ENCODE measurements at places on chromosomes 4 and X.

- DNase-seq: no peak
These were observed 3.4 kb downstream of the HTT-AS start for GRCh38 chr4:3070709-3071500.

GRCh38 chr4:186743261-186743660, 19.6 kb upstream of the FAT1 start:
- DNase-seq: no peak

- no peak for DNase-seq
These were observed 89.4 kb downstream of the AMMECR1 start for GRCh38 chrX:110228453-110228852.

DNA sequence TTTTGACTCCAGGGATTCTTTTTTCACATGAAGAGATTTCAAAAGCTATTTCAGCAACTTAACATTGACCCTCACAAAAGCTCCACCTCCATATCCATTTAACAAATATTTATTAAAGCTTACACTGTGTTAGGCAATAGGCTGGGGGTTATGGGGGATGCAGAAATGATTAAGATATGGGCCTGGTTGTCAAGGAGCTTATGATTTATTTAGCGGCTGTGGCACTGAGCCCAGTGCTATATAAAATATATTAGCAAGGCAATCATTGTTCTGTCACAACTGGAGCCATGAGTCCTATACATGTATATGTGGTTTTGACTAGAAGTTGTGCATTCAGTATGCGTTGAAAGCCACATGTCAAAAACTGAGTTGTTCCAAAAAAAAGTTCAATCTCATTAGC, 131.1 kb downstream of the GPC3 start:
- DNase-seq: no peak

GRCh38 chrX:55794405-55794804, 76.9 kb downstream of the RRAGB start:
- no peak for DNase-seq

DNA sequence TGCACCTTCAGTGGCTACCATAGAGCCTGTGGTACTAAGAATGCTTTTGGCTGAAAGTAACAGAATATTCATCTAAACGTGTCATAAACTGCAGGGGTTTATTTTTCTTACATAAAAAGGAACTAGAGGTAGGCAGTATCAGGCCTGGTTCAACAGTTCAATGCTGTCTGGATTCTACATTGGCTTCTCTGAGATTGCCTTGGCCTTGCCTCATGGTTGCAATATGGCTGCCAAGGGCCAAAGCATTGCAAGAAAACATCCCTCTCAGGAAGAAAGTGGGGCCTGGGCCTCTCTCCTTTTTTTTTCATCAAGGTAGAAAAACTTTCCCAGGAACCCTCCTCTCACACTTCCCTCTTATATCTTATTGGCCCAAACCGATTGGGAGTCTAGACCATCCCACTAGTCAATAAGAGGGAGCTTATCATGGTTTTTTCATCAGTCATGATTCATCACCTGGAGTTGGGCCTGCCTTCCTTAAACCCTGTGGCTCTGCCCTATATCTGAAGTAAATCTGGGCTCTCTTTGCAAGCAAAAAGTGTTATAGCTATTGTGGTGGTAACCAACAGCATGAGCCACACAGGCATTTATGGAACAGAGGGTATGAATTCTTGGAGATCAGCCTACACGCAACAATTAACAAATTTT, 1.8 kb upstream of the DOCK11 start:
- no peak for DNase-seq

DNA sequence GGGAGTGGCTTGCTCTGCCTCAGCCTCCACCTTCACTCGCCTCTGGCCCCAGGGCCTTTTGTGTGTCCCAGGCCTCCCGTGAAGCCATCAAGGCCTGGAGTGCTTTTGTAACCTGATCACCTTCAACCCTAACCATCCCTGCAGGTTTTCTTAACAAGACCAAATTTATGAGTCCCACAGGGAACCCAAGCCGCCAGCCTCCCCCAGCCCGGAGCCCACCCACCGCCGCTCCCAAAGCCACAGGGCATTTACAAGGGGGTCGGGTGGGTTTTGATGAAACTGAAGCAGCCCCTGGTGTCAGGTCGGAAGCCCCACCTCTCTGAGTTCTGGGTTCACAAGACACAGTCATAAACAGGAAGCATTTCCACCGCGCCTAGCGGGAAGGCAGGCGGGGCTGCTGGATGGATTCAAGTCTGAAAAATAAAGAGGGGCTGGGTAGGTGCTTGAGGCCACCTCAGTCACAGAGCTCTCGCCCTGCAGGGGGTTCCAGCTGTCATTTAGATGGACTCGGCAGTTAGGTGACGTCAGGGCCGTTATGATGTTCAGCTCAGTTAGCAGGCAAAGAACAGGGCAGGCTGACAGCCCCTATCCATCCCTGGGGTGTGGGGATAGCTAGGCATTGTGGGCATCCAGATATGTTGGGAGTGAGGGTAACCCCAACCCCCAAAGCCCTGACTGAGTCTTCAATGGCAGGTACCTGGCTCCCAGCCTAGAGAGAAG, 128.5 kb downstream of the BCOR start:
- DNase-seq: no peak

- no peak for DNase-seq
These were observed 95.7 kb upstream of the IQCM start for GRCh38 chr4:149911354-149911753.

DNA sequence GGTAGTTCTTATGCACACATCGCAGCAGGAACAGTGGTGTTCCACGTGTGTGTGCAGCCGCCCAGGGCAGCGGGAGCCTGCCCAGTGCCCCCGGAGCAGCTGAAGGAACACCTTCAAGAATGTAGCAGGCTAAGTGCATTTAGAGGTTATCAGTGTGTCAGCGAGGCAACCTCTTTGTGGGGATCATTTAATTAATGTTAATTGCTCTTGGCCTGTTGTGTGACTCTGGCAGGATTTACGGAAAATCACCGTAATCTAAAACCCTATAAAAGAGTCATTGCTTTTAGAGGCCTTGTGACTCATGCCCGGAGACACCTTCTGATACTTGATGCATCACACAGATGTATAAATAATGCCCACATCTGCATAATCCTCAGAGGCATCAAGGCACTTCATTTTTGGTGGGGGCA, 47.3 kb upstream of the GATB start:
- DNase-seq: no peak

DNA sequence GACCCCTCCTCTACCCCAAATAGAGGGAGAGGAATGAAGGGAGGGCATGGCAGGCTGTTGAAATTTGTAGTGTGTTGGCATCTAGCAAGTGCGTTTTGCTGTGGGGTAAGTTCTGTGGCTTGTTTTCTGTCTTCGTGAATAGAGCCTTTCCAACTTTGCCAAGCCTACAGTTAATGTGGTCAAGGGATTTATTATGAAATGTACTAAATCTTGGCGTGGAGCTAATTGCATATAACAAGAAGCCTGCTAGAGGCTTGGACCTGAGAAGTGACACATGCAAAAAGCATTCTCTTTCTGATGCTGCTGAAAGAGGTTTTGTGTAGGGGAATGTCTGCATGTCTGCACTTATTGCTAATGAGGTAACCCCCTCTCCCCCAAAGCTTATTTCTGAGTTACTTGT, 132.2 kb downstream of the BMPR1B start:
- DNase-seq: no peak

DNA sequence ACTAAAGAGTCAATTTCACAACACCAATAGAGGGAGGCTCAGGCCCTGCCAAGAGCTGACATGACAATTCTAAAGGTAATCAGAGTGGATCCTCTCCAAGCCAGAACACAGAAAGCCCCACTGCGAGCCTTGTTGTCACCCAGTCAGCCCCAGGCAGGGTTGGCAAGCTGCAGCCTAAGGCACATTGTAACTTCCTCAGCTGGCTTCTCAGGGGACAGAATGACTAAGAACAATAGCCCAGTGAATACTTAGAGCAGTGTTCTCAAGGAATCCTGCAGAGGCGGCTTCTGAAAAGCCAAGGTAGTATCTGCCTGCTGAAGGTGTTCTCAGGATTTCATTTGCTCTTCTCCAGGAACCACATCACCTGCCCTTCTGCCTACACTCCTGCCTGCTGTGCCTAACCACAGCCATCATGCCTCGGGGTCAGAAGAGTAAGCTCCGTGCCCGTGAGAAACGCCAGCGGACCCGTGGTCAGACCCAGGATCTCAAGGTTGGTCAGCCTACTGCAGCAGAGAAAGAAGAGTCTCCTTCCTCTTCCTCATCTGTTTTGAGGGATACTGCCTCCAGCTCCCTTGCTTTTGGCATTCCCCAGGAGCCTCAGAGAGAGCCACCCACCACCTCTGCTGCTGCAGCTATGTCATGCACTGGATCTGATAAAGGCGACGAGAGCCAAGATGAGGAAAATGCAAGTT, at the start of gene MAGEB4:
Gene MAGEB4, plus strand, starts transcription at position 277 of the 692 bp plus-strand sequence. Its CDS starts 136 bp downstream, at position 413.
- DNase-seq: no peak

DNA sequence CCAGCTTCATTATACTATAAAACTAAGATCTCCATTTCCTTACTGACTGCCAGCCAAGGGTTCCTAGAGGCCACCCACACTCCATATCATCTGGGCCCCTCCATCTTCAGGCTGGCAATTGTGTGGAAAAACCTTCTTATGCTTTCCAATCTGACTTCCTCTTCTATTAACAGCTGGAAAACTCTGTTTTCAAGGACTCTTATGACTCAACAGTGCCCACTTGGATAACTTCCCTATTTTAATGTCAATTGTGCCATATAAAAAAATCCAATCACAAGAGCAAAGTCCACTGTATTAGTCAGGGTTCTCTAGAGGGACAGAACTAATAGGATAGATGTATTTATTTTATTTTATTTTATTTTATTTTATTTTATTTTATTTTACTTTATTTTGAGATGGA, 41.0 kb upstream of the CPEB2 start:
- no peak for DNase-seq

- DNase-seq: no peak
These were observed 50.9 kb downstream of the USP26 start for GRCh38 chrX:133045986-133046385.

DNA sequence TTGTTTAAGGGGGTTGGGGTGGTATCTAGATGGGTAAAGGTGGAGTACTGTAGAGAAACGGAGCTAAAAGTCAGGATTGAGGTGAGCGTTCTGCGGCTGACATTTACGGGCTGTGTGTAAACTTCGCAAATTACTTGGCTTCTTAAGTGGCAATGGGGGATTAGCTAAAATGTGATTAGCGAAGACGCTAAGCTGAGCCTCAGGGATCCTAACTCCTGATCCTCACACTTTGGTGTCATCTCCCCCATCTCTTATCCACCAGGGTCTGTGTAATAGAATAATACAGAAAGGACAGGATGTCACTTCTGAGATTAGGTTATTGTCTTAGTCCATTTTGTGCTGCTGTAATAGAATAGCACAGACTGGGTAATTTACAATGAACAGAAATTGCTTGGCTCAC, 10.6 kb upstream of the FAT1 start:
- no peak for DNase-seq

DNA sequence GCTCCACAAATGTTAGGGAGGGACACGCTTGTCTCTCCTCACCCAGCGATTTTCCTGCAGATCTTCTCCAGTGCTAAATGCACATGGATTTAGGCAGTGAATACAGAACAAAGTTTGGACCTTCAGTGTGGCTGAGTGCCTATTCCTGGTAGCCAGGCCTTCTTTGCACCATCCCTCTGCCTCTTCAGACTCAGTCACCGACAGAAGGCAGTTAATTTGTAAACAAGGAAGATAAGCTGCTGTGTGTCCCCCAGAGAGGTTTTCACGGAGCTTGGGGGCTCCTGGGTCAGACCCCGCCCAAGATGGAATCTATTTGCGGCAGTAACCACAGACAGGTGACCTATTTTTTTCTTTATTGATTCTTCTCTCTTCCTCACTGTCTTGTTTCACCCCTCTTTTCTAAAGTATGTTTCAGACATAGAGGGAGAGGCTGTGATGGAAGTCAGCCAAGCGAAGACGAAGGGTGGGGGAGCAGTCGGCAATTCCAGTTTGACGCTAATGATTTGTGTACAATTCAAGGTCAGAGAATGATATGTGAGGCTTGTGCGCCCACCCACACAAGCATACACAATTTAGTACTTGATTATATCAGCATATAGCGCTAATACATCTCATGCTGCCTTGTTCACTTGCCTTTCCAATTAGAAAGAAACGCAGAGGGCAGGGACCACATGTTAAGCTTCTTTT, 200.8 kb downstream of the MGST2 start:
- DNase-seq: no peak

GRCh38 chr4:55561889-55562288, 15.2 kb upstream of the CLOCK start:
- no peak for DNase-seq

Data from left ventricle myocardium inferior (tissue), 1 donor.